PC-3 (cell line): ENCODE measurements at places on chromosomes 3 and 15.

DNA sequence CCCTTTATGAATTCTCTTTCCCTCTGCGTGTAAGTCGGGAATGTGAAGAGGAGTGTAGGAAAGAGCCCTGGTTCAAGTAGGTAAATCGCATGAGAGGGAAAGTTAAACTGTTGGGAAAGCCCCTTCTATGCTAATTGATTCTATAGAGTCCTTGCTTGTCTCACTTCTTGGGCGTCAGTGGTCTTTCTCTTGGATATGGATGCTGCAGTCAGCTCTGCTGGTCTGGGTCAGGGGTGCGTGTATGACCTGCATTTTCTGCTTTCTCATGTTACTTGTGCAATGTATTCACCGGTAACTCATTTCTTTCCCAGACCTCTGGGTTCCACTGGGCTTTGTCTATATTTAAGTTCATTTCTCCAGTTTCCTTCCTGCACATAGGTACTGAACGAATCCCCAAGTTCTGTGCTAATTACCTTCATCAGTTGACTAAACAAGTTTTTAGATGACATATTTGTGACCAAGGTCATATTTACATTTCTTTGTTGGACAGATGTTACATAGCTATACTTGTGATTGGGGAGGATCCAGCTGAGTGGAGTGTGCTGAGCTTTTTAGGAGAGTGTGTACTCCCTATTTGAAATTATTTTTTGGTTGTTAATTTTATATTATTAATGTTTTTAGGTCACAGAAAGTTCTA, 1.4 kb downstream of the SETD5 start:
- H3K27me3 ChIP-seq, result no peaks in the 10 kb centered on the region
- peak overlapping the region; percentile 94 for H3K4me3 ChIP-seq
- DNase-seq, result peak; percentile 47
- H3K36me3 ChIP-seq, result peaks cover 19% of the 10 kb centered on the region
- peaks cover 59% of the 10 kb centered on the region for H3K4me1 ChIP-seq

- no peaks in the 10 kb centered on the region for H3K27me3 ChIP-seq
- no peak overlapping the region for H3K4me3 ChIP-seq
- H3K27ac ChIP-seq, result peak overlapping the region; percentile 30; the same call in 1 of the 2 replicates
- H3K36me3 ChIP-seq, result no peaks in the 10 kb centered on the region
These were observed 29.8 kb downstream of the IL1RAP start for GRCh38 chr3:190543671-190544070.

- no peaks in the 10 kb centered on the region for H3K36me3 ChIP-seq
- H3K27ac ChIP-seq, result no peak overlapping the region
- H3K27me3 ChIP-seq, result no peaks in the 10 kb centered on the region
- H3K4me3 ChIP-seq, result no peak overlapping the region
- DNase-seq, result no peak
- H3K4me1 ChIP-seq, result no peaks in the 10 kb centered on the region
These were observed 65.4 kb upstream of the P2RY1 start for GRCh38 chr3:152769523-152769922.

GRCh38 chr3:106208251-106208650, 339.4 kb upstream of the CBLB start:
- peaks cover 11% of the 10 kb centered on the region for H3K4me1 ChIP-seq
- no peak overlapping the region for H3K4me3 ChIP-seq
- no peak overlapping the region for H3K27ac ChIP-seq
- H3K27me3 ChIP-seq, result no peaks in the 10 kb centered on the region
- H3K36me3 ChIP-seq, result no peaks in the 10 kb centered on the region

GRCh38 chr15:100602823-100603393, 519 bp downstream of the ASB7 start:
- peak overlapping the region; percentile 98 for H3K4me3 ChIP-seq
- no peaks in the 10 kb centered on the region for H3K27me3 ChIP-seq
- DNase-seq, result peak; percentile 12
- H3K36me3 ChIP-seq, result no peaks in the 10 kb centered on the region; the same call in 1 of the 2 replicates

DNA sequence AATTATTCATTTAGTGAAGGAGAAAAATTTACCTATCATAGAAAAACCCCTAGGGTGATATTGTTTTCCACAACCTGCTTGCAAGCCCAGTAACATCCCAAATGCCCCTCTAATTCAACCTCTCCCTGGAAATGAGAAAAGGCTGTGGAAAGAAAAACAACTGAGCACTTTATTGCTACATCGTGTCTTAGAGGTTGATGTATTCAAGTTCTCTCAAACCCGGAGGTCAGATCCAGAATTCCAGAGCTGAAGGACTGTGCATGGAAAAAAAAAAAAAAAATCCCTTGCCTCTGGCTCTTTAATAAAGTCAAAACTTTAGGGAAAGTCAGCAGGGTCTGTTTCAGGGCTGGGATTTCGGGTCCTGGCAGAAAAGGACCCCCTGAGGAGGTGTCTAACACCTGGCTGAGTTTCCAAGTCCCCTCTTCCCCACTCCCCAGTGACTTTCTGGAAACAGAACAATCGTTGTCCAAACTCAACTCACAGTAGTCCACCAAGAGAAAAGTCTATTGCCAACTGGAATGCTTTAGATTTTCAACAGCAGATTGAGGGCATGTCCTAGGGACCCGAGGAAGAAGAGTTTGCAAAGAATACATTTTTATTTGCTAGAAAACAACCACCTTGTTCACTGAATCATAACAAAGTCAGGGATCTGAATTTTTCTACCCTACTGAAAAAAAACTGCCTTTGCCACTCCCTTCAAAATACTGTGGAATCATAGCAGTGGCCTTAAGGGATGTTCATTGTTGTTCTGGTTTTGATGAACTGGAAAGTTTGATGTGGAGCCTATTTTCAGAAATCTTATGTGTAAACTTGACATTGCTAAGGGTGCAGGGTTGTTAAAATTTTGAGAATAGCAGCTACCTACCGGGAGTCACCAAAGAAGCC, 207.5 kb upstream of the ADAMTS9 start:
- H3K4me3 ChIP-seq, result no peak overlapping the region
- H3K4me1 ChIP-seq, result no peaks in the 10 kb centered on the region
- no peaks in the 10 kb centered on the region for H3K36me3 ChIP-seq
- no peak overlapping the region for H3K27ac ChIP-seq
